ENCODE measurements at places on chromosomes 13 and 19.
A peak's percentile ranks its signal among the peaks of the same experiment; 100 is the strongest.

DNA sequence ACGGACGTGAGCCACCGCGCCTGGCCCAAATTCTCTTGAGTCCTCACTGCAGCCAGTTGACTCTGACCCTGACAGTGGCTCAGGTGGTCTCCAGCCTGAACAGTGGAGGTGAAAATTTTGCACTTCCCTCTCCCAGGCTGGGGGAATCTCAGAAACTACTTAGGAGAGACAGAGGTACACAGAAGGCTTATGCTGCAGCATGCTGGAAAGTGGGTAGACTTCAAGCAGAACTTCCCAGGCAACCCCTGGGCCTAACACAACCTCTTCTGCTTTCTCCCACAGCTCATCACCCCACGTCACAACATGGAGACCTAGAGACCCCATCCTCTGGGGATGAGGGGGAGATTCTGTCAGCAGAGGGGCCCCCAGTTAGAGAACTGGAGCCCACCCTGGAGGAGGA is 14.4 kb downstream of the NCAN start:
- DNase-seq: no peak

GRCh38 chr13:101714195-101714594 is 261.7 kb downstream of the ITGBL1 start:
- DNase-seq: no peak

DNA sequence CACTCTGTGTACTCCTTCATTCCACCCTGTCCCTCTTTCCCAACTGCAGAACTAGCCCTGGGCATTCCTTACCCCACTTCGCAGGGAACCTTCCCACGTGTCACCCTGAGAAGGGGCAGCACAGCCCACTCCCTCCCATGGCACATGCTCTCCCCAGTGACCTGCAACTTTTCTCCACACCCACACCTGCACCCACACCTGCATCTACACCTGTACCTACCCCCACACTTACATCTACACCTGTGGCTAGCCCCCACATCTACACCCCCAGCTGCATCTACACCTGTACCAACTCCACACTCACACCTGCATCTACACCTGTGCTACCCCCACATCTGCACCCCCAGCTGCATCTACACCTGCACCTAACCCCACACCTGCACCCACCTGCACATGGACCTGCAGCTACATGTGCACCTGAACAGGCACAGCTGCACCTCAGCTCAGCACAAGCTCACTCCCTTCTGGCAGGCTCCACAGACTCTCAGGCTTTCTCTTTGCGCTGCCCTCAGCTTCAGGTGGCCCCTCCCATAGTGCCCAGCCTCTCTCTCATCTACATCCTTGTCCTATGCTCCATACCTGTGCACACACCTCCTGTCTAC is 234.1 kb downstream of the TUBA3C start:
- no peak for DNase-seq

- no peak for DNase-seq
Measured at GRCh38 chr19:34383599-34383998, 18.6 kb downstream of the GPI start.

- peak; percentile 94 for DNase-seq
Measured at GRCh38 chr19:9768175-9769112, at the start of gene ZNF846. Gene ZNF846, minus strand, starts transcription at chr19:9768738. Its CDS starts 3,788 bp downstream, at chr19:9764950.

- no peak for DNase-seq
Measured at GRCh38 chr13:76725211-76725610, 161.0 kb downstream of the KCTD12 start.

DNA sequence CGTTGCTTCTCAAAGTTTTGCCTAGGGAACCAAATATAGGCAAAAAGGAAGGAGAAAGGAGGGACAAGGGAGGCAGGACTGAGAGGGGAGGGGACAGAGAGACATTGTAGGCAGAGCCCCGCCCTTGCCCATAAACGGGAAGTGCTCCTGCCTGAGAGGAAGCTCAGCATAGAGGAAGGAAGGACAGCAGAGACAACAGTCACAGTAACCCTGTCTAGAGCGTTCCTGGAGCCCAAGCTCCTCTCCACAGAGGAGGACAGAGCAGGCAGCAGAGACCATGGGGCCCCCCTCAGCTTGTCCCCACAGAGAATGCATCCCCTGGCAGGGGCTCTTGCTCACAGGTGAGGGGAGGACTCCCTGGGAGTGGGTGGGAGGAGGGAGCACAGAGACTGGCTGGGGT is at the start of gene CEACAM21:
Gene CEACAM21, plus strand, starts transcription at position 169 of the 400 bp plus-strand sequence. Its CDS starts 109 bp downstream, at position 278.
- DNase-seq: peak; percentile 43

- no peak for DNase-seq
Measured at GRCh38 chr13:29800687-29801086, 49.7 kb downstream of the UBL3 start.

DNA sequence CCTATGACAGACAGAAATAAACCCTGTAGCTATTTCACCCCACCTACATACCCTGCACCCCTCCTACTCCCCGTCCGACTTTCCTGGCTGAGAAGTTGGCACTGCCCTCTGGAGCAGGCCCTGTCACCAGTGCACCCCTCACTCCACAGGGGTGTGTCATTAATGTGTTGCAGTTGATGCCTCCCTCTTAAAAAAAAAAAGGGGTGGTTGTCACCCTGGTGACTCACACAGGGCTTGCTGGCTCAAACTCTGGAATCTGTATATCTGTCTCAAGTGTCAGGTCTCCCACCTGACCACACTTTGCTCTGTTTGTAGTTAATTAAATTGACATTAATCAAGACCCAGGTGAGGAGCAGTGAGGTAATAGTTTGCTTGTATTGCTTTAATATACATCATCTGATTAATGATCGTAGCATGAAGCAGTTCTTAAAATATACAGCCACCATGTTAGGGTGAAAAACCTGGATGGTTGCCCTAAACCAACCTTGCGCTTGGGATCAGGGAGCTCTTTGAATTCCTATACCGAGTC is 2.0 kb upstream of the GATAD2A start:
- DNase-seq: no peak

GRCh38 chr19:10603873-10604459 is 16.9 kb upstream of the AP1M2 start:
- DNase-seq: no peak

DNA sequence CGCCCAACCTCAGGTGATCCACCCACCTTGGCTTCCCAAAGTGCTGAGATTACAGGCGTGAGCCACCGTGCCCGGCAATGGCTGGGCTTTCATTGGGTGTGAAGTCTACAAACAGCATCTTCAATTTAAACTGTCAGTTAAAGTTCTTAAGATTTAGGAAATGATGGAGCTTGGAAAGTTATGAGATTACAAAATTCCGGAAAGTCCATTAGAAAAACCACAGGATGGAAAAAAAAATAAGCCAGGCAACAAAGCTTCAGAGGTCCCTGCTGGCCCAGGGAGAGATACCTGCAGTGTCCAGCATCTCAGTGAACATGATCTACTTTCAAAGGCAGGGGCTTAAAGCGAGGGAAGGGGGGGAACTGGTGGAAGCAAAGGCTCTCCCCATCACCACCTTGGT is 4.6 kb upstream of the ZNF587B start:
- no peak for DNase-seq

DNA sequence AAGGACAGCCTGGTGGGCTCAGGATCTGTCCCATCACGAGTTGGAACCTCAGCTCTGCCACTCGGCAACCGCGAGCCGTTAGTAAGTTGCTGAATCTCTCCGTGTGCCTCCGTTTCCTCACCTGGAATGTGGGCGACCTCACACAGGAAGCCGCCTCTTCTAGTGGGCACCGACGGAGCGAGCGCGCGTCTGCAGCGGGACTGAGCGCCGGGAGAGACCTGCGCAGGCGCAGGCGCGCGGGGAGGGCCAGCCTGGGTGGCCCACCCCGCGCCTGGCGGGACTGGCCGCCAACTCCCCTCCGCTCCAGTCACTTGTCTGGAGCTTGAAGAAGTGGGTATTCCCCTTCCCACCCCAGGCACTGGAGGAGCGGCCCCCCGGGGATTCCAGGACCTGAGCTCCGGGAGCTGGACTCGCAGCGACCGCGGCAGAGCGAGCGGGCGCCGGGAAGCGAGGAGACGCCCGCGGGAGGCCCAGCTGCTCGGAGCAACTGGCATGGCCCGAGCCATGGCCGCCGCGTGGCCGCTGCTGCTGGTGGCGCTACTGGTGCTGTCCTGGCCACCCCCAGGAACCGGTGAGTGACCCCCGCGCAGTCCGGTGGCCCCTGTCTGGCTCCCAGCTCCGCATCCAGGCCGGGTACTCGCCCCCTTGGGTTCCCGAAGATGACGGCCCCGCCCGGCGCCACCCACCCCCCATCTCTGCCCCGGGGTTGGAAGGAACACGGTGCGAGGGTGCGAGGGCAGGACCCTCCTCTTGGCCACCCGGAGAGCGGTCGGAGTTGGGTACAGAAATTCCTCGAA is at the start of gene PVR:
Gene PVR, plus strand, starts transcription at position 306 of the 797 bp plus-strand sequence. Its CDS starts 187 bp downstream, at position 493.
- peak; percentile 21 for DNase-seq

DNA sequence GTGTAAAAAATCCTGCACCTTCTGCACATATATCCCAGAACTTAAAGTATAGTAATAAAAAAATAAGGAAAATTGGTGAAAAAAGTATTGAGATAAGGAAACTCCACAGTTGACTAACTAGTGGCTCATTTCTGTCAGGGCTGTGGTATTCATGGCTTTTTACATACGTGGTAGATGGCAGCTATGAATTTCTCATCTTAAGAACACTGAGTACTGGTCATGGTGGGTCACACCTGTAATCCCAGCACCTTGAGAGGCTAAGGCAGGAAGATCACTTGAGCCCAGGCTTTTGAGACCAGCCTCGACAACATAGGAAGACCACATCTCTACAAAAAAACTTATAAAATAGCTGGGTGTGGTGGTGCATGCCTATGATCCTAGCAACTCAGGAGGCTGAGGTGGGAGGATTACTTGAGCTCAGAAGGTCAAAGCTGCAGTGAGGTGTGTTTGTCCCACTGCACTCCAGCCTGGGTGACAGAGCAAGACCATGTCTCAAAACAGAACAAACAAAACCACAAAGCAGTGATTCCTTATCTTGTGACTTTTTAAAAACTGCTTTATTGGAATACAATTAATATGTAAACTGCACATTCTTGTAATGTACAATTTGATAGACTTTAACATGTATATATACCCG is 16.8 kb downstream of the SLAIN1 start:
- DNase-seq: no peak

DNA sequence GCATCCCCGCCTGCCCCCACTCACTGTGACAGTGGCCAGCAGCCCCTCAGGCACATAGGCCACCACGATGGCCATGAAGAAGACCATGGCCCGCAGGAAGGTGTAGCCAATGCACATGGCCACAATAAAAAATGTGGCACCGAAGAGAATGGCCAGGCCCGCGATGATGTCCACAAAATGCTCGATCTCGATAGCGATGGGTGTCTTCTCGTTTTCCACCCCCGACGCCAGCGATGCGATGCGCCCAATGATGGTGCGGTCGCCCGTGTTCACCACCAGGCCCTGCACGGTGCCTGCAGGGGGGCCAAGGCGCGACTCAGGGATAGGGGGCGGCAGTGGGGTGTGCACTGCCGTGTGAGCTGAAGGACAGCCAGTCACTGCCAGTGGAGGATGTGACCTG is 3.7 kb downstream of the ATP4A start:
- DNase-seq: no peak

DNA sequence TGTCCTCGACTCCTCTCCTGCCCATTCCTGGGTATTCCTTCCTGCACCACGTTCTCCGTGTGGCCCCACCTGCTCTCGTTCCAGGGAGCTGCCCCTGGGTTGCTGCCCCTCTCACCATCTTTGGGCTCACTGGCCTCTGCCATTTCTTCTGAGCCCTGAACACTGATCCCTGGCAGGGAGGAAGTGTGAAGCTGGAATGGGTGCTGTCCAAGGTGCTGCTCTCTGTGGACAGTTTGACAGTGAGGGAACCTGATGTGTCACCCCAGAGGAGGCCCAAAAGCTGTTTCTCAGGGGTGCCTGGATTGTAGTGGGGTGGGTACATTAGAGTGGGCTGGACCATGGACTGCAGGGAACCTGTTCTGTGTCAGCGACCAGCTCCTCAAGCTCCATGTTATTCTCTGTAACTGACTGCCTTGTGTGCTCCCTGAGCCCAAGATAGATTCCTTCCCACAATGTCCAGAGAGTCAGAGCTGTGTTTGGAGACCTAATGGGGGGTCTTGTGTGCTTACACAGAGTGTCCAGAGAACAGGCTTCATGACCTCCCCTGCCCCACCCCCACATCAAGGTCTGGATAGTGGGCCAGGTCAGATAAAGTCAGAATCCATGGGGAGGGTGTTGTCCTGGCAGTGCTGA is 7.2 kb upstream of the CEACAM8 start:
- DNase-seq: no peak

GRCh38 chr13:101415358-101416174 is 742 bp downstream of the NALCN start:
- no peak for DNase-seq

GRCh38 chr19:44576843-44577565 is 36.4 kb upstream of the IGSF23 start:
- DNase-seq: no peak

DNA sequence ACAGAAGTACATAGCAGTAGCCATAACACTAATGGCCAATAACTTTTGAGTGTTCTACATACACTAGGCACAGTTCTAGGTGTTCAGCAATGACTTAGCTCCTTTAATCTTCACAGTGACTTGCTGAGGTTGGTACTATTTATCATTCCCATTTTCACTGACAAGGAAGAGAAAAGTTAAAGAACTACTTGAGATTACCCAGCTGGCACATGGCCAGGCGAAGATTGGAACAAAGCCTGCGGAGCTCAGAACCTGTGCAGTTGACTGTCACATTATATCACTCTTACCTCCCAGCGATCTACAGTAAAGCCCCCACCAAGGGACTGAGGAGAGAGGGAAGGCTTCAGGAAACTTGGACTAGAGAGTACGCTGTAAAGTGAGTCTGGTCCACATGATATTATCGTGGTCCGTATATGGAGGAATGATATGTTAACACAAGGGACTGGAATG is 42.4 kb upstream of the WDFY2 start:
- no peak for DNase-seq

- DNase-seq: no peak
Measured at GRCh38 chr13:36385489-36385888, 39.3 kb upstream of the SPART start.

GRCh38 chr13:100721885-100722512 is 47.4 kb upstream of the TMTC4 start:
- peak; percentile 26 for DNase-seq

DNA sequence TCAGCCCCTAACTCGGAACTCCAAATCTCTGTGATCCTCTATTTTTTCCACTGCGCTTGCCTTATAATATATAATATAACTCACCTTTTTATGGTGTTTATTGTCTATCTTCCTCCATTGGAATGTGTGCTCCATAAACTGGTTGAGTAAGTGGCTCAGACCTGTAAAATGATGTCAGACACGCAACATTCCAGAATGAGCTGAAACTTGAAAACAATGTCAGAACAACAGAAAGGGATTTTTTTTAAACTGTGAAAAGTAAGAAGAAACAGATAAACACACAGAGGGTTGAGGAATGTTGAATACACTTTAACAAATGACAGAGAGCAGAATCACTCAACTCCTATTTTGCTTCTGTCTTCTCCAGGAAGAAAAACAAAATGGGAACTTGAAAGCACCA is 19.1 kb upstream of the FAM216B start:
- no peak for DNase-seq

- no peak for DNase-seq
Measured at GRCh38 chr19:51490676-51491075, 10.9 kb downstream of the SIGLEC12 start.

- DNase-seq: no peak
Measured at GRCh38 chr13:46010148-46010547, 42.4 kb downstream of the ZC3H13 start.

Measured in activated T-cell treated with anti-CD3 and anti-CD28 coated beads, Interleukin-2, amount 50 U/mL, for 1 hour (primary cell).